ENCODE measurements at places on chromosomes 2 and 18.

- peak; percentile 58 for DNase-seq
These were observed 12.6 kb downstream of the ITPRID2 start for GRCh38 chr2:181904022-181904632.

DNA sequence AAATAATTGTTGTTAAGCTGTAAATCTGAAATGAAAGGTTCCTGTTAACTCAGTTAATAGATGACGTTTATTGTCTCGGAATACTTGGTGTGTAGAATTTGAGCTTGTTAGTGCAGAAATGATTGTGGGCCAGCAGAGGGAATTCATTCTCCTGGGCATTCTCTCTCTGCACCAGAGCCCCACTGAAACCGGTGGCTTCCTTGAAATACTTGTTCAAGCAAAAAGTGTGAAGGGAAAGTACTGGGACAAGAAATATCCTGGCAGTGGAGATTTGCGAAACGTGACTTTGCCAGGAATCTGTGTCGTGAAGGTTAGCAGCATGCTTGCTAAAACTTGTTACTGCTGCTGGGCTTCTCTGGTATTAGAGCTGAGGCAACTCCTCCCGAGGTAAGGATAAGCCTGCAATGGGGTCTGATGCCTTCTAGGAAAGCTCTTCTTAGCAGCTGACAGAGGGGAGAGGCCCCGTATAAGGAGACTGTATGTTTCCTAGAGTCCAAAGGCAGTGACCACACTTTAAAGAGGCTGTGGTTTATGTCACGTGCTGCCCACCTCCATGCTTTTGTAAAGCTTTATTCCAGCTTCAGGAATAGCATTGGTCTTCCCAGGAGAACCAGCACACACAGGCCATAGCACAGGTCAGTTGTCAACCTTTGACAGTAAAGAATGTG is 2.0 kb downstream of the ITGA6 start:
- DNase-seq, result peak; percentile 47

- DNase-seq, result no peak
These were observed 577.9 kb upstream of the GCFC2 start for GRCh38 chr2:76288598-76288997.

- DNase-seq, result peak; percentile 66
These were observed 74.8 kb upstream of the COL5A2 start for GRCh38 chr2:189254268-189254883.

GRCh38 chr18:48682768-48683167 is 143.9 kb downstream of the CTIF start:
- DNase-seq, result no peak

DNA sequence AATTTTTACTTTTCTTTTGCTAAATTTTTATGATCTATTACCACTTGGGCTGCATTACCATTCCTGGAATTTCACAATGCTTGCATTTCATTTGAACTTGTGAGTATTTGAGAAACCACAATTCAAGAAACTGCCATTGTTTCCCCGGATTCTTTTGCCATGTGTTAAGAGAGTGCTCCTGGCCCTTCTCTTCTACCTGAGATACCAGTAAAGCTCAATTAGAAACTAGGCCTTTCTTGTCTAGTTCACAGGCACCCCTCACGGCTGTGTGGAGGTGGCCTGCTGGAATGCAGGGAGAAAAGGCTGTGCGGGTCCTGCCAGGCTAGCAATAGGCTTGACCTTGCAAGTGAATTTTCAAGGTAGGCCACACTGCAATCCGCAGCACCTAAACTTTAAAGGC is 40.8 kb downstream of the ZEB2 start:
- DNase-seq, result peak; percentile 34

GRCh38 chr2:221420245-221420644 is 151.9 kb downstream of the EPHA4 start:
- no peak for DNase-seq

Measured in ELR (cell line).